ENCODE measurements at places on chromosomes 5 and 9.

- no peak for DNase-seq
Observed at GRCh38 chr5:108753877-108754276, 6.2 kb downstream of the FER start.

DNA sequence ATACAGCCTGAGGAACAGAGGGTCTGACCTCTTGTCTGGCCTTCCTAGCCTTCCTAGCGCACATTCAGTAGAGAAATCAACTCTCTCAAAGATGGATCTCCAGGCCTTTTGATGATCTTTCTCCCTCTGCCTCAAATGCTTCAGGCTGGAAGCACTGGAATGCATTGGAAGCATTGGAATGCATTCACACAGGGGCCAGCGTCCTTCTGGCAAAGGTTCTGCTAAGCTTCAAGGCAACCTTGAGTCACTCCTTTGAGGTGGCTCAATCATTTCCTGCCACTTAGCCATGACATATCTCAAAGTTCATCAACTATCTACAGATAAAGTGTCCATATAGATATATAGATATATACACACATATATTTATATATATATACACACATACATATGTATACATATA lies 42.9 kb downstream of the OR2K2 start:
- no peak for DNase-seq

- no peak for DNase-seq
Observed at GRCh38 chr5:1241509-1242080, 16.4 kb downstream of the SLC6A18 start.

GRCh38 chr9:27468462-27469110 lies 55.5 kb upstream of the IFNK start:
- DNase-seq = no peak

DNA sequence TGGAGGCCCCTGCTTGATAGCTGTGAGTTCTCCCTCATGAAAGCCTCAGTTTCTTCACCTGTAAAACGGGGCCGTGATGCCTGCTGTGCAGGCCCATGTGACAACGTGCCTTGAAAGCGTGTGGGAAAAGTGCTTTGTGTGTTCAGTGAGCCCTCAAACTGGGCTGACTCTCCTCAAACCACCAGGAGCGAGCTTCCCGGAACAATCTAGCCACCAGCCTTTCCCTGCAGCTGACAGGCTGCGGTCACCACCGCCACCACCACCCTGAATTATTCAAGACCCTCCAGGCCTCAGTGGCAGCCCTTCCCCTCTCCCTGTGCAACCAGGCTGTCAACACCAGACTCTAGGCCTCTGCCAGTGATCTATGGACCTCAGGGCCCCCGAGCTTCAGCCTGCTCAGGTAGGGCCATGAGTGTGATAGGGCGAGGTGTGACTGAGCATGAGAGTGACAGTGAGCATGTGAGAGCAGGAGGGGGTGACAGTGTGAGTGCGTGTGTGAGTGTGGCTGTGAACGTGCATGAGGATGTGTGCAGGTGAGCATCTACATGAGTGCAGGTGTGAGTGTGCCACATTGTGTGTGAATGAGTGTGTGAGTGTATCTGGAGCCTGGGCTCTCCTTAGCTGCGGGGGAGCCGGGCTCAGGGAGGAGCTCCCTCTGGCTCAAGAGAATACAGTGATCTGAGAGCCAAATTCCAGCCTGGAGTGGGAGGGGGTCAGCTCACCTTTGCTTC lies 53.3 kb upstream of the PSD2 start:
- DNase-seq = no peak

GRCh38 chr5:153404747-153405146 lies 85.7 kb upstream of the GRIA1 start:
- DNase-seq = no peak

- peak; percentile 52 for DNase-seq
Observed at GRCh38 chr9:92294297-92294676, 790 bp upstream of the IARS1 start.

DNA sequence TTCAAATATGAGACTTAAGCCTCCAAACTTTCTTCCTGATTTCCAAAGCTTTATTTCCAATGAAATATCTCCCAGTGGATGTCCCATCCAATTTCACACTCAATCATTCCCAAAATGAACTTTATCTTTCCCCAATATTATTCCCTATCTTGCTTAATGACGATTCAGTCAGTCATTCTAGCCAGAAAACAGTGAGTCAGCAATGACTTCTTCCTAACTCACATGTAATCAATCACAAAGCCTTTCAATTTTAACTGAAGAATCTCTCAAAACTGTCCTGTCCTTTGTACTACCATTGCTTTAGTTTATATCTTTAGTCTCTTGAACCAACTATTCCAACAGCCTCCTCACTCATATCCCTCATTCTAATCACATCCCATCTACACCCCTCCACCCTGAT lies 34.9 kb downstream of the NSA2 start:
- DNase-seq = no peak

DNA sequence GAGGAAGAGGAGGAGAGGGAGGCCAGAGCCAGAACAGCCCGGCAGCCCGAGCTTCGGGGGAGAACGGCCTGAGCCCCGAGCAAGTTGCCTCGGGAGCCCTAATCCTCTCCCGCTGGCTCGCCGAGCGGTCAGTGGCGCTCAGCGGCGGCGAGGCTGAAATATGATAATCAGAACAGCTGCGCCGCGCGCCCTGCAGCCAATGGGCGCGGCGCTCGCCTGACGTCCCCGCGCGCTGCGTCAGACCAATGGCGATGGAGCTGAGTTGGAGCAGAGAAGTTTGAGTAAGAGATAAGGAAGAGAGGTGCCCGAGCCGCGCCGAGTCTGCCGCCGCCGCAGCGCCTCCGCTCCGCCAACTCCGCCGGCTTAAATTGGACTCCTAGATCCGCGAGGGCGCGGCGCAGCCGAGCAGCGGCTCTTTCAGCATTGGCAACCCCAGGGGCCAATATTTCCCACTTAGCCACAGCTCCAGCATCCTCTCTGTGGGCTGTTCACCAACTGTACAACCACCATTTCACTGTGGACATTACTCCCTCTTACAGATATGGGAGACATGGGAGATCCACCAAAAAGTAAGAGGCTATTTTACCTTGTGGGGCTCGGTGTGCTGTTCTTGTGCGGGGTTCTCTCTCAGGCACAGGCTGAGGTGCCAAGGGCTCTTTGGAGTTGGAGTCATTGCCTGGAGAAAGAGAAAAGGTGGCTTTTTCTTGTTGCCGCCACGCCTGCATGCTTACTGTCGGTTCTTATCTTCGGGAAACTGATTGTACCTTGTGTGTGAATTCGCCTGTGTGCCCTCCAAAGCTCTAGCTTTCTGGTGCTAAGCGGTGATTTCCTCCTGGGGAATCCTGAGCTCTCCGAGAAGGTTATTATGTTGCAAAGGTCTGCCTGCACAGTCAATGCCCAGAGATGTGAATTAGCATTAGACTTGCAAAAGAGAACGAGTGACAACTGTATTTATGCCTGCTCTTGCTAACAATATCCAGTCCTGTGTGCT lies at the start of gene ISL1:
Gene ISL1 (plus strand): TSS at position 318 of the 991 bp plus-strand sequence. CDS start 224 bp downstream, at position 542.
- DNase-seq = no peak

DNA sequence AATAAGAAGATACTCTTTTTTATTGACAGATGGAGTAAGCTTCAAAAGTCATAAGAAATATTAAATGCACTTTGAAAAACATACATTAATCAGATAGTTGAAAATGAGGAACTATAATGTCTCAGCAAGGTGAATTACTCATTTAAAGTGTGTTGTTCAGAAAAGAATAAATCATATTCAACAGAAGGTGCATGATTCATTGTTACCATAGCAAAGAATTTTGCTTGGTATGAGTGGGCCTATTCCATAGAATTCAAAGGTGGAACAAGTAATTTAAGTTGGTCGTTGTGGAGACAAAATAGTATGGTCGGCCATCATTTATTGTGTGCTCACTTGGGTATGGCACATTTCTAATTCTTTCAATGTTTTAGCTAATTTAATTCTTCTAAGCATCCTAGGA lies 1920.2 kb upstream of the CDH9 start:
- DNase-seq = no peak

DNA sequence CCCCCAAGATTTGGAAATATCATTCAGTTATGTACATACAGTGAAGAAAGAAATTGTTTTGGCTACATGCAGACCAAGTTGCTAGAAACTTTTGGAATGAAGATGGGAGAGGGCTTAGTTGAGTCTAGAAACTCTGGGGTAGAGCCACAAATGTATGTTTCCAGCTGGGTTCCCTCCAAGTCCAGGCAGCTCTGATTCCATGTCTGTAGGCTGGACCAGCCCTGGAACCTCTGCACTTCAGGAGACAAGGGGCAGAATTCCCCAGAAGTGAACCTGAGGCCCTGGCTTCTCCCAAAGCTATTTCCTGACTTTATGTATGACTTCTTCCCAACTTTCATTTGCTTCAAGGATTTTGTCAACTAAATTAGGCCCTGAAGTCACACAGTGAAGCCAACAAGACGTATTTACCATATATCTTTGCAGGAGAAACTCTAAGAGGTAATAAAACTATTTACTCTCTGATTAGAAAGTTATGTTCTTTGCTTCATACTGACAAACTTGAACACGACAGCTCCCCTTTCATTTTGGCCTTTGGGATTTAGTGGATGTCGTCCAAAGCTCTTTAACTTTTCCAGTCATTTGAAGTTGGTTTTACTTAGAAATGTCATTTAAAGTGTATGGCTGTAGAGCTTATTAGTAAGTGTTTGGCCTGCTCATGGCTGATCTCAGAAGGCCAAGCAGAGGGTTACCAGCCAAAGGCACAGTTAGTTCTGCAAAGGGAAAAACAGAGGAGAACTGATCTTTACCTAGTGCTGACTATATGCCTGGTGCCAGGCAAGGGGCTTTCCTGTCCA lies 152.0 kb upstream of the SLC28A3 start:
- DNase-seq = no peak

- no peak for DNase-seq
Observed at GRCh38 chr5:144002876-144003275, 167.6 kb downstream of the YIPF5 start.

DNA sequence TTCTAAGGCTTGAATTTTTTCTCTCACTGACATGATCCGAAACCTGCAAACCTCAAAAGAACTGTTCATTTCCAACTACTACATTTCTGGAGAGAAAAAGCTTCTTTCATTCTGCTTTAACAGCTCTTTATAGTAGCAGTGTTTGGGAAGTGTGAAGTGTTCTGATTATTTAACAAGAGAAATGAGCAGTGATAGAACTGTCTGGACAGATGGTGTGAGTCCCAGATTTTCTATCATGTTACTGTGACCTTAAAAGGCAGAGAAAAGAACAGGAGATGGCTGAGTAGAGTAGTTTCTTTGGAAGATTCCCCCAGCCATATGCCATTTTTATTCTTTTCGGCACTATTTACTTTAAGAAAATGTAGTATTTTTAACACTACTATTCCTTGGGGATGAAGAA lies 41.3 kb upstream of the TAL2 start:
- DNase-seq = no peak

GRCh38 chr5:173016598-173017046 lies 33.1 kb downstream of the ATP6V0E1 start:
- no peak for DNase-seq

Data from OCI-LY7 (cell line).